Activated CD8-positive, alpha-beta memory T cell treated with anti-CD3 and anti-CD28 coated beads for 48 hours (primary cell): ENCODE measurements at places on chromosomes 16 and 17.

- no peak for DNase-seq
These were observed 223.3 kb downstream of the CBLN1 start for GRCh38 chr16:49058382-49058781.

DNA sequence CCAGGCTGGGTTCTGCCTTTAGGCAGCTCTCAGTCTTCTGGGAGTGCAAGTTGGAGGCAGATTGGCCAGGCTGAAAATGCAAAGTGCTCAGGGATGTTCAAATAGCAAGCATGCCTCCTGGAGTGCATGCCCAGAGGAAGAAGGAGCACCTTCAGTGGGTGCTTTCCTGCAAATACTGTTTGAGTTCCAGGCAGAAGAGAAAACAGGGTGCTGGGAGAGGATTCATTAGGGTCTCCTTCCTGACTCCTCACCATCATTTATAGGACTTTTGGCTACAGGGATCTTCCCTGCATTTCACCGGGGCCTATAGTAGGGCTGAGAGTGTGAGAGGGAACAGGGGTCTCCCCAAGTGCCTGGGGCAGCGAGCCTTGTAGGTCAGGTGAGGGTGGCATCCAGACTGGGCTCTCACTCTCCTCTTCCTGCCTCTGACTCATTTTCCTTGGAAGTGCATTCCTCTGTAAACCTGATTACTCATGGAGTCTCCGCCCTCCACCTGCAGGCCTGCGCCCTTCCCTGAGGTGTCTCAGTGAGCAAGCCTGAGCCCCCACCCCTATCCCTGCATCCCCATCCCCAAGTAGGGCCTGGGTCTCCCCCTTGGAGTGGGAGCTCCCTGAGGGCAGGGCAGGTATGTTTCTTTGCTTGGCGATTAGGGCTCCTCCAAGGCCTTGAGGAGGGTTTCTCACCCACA lies 17.1 kb upstream of the TNS4 start:
- DNase-seq: no peak

GRCh38 chr17:68184816-68185436 lies 62.9 kb upstream of the AMZ2 start:
- no peak for DNase-seq

- no peak for DNase-seq
These were observed 25.5 kb downstream of the MYO18A start for GRCh38 chr17:29154516-29155226.

DNA sequence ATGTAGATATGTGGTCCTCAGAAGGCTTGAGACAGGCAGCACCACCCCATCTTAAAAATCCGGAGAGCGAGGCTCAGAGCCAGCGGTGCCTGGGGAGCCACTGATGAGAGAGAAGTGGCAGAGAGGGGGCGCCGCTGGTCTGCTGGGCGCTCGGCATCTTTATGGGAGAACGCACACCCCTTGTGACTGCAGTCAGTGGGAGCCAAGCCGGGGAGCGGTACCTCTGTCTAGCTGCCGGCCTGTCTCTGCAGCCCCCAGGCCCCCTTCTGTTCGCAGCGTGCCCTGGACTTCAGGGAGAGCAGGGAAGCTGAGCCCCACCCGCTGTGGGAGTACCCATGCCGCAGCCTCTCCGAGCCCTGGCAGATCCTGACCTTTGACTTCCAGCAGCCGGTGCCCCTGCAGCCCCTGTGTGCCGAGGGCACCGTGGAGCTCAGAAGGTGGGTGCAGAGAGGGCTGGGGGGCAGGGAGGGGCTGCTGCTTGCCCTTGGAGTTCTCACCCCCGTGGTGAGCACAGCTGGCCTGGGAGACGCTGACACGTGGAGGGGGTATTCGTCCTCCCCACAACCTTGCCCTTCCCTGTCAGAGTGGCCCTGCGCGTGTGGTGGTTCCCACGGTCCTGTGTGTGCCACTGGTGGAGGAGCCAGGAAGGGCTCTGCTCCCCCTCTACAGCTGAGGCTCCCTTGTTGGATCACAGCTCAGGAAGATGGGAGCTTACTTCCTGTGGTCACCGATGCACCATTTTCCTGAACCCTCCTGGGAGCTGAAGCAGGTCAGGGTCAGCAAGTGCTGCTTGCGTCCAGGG lies 44.8 kb downstream of the PRMT7 start:
- no peak for DNase-seq

DNA sequence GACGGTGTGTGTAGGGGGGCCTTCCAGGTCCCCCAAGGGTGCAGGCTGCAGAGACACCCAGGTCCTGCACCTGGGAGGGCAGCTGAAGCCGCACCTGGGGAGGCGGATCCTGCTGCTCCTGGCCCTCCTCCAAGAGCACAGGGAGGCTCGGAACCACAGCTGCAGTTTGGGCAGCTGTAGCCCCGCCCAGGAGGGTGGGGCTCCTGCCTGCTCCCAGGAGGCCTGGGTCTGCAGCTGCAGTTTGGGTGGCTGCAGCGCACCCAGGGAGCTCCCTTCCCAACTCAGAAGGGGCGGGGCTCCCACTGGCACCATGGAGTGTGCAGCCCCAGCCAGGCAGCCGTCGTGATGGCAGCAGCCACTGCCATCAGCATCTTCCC lies 69.4 kb upstream of the NKD1 start:
- no peak for DNase-seq

GRCh38 chr17:63984651-63985386 lies 12.1 kb upstream of the SCN4A start:
- DNase-seq: no peak

DNA sequence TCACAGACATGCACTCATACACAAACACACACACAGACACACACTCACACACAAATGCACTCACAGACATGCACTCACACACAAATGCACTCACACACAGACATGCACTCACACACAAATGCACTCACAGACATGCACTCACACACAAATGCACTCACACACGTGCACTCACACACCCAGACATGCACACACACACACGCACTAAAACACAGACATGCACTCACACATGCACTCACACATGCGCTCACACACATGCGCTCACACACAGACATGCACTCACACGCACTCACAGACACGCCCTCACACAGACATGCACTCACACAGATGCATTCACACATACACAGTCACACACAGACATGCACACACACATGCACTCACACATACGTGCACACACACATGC lies 2.7 kb upstream of the ZNF469 start:
- DNase-seq: no peak

GRCh38 chr16:80122115-80122514 lies 418.7 kb upstream of the DYNLRB2 start:
- DNase-seq: no peak

GRCh38 chr17:17297217-17297616 lies 6.0 kb upstream of the NT5M start:
- DNase-seq: no peak

- DNase-seq: no peak
These were observed 2.1 kb downstream of the PIPOX start for GRCh38 chr17:29045026-29045425.

DNA sequence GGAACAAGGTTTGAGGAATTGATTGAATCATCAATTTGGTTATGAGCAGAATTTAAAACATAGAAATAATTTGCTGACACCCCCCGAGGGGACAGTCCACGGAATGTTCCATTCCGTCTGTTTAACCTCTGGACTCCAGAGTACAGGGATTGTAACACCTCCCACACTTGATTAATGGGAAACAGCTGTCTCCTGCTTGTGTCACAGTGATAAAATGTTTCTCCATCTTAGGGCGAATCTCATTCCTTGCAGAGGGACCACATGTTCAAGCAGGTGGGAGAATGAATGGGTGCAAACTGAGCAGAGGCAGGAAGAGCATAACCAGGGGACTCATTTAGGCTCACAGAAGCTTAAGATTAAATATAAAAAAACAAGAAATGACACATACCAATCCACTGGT lies 249.5 kb upstream of the RBFOX1 start:
- no peak for DNase-seq

DNA sequence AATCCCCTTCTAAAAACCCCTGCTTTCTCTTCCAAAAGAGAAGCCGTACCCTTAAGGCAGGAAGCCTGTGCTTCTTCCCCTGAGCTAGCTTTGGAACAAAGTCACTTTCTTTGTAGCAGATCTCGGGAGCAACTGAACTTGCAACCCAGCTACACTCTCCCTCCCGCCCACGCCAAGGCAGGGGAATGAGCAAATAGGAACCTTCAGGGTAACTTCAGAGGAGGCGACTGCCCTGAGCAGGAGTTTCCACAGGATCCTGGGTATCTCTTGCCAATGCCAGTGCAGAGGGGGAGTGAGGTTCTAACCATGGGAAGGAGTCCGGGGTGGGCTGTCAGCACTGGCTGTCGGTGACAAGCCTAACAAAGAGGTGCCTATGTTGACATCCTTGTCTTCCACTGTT lies 5.9 kb upstream of the PIRT start:
- DNase-seq: no peak

- DNase-seq: no peak
These were observed 62.1 kb downstream of the ABHD15 start for GRCh38 chr17:29504711-29505110.

GRCh38 chr17:77210331-77210730 lies 69.6 kb downstream of the SEC14L1 start:
- no peak for DNase-seq

DNA sequence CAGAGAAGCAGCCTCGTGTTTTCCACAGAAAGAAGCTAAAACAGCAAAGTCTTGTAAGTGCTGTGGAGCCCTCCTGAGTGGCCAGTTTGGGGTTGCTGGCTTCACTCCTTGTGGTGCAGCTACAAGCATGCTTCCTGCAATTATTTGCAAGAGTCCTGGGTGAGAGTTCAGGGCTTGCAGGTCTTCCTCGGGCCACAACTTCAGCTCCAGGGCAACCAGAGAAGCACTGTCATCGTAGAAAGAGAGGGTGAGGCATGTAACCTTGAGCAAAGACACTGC lies 37.9 kb downstream of the SHISA6 start:
- no peak for DNase-seq

DNA sequence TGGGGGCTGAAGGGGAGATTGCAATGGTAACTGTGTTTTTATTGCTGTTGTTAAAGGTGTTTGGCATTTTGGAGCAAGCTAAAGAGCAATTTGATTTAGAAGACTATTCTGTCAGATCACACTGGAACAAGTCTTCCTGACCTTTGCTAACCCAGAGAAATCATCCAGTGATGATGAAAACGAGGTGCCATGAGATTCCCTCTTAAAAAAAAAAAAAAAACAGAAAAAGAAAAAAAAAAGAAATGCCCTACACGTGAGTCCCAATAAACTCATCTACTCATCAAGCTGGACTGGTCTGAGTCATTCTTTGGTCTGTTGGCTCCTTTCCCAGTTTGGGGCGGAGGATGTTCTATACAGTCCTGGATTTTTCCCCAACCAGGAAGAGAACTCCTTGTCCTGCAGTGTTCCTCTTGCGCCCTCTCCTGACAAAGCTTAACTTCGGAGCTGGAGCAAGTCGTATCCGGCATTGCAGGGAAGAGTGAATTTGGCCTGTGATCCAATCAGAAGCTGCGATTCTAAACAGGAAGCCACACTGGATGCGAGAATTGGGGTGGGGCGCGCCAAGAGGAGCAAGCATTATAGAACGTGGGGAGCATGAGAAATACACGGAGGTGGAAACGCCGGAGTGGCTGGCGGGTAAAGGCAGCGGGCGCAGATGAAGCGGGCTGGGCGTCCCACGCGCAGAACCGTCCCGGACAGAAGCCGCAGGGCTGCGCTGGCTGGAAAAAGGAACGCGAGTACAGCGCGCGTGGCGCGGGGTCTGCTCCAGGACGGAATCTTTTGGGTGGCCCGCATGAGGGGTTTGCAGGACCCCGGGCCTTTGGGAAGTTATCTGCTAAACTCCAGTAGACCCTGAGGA lies 22.4 kb upstream of the CRYM start:
- peak; percentile 13 for DNase-seq

- DNase-seq: no peak
These were observed 363.3 kb downstream of the SEC14L1 start for GRCh38 chr17:77503916-77504651.

DNA sequence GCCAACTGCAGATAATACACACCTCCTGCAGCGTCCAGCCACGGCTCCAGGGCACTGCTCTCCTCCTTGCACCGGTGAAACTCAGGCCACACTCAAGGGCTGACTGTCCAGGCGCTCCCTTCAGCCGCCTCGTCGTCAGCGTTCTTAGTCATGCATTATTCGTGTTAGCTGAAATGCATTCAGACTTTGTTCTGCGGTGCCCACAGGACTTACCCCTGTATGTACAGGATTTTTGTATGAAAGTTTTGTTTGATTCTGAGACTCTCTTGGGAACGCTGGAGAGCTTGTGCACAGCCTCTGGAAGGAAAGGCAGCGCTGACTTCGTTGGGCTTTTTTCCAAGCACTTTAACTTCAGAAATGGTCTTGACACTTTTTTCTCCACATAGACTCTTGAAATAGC lies 22.1 kb downstream of the CIBAR2 start:
- DNase-seq: no peak

GRCh38 chr17:32445074-32445415 lies 735 bp downstream of the PSMD11 start:
- no peak for DNase-seq

DNA sequence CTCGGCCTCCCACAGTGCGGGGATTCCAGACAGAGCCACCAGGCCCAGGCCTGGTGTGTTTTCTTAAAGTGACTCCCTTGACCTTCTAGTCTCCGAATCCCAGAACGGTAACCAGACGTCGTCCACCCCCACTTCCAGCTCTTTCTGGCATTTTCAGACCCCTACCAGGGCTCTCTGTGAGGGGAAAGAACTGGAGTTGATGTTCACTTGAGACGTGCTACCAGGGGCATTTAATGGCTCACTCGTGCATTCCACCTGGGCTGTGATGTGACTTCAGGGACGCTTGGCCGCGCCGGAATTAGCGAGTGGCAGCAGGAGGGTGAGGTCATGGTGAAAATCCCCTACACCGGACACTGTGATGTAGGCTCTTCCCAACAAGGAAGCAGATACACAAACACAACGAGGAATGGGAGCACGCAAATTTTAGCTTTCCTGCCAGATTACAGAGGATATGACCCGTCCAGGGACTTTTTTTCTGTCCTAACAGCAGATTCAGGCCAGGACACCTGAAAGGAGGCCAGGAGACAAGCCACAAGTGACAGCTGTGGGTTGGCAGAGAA lies 1.1 kb upstream of the GNA13 start:
- DNase-seq: no peak

GRCh38 chr16:67805718-67806427 lies 487 bp downstream of the RANBP10 start:
- DNase-seq: no peak

DNA sequence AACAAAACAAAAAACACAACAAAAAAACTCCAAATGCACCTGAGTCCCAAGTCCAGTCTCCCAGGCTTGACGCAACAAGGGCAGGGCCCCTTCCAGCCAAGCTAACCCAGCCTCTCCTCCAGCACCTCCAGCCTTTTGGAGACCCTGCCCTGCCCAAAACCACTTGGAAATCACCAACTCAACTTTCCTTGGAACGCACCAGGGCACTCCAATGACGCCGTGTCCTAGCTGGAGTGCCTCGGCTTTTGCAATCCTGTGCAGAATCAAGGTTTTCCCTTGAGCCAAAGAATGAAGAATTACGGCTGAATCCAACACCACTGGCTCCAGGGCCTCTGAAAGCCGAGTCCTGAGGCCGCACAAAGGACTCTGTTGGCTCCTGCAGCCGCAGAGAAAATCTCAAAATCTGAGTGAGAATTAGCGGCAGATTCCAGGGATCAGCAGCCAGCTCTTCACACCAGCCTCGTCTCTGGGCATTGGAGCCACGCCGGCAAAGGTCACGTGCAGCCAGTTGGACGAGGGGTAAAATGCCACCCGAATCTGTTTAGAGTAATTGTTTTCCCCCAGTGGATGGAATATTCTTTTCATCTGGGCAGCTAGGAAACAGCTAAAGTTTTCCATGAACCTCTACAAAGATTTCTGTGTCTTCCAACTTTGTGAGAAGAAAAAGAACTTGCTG lies 9.7 kb upstream of the BAIAP2 start:
- DNase-seq: no peak

- DNase-seq: no peak
These were observed 33.8 kb downstream of the ESRP2 start for GRCh38 chr16:68202091-68202519.

- no peak for DNase-seq
These were observed 169.2 kb downstream of the HAPSTR1 start for GRCh38 chr16:9260666-9261065.
